T-helper 2 cell (primary cell): ENCODE measurements at places on chromosomes 4 and X.

- DNase-seq: no peak
These were observed 218.8 kb upstream of the NOCT start for GRCh38 chr4:138796761-138797160.

- no peak for DNase-seq
These were observed 245.3 kb downstream of the MAPK10 start for GRCh38 chr4:86114563-86114962.

GRCh38 chr4:162727766-162728165 lies 438.9 kb downstream of the NAF1 start:
- no peak for DNase-seq

DNA sequence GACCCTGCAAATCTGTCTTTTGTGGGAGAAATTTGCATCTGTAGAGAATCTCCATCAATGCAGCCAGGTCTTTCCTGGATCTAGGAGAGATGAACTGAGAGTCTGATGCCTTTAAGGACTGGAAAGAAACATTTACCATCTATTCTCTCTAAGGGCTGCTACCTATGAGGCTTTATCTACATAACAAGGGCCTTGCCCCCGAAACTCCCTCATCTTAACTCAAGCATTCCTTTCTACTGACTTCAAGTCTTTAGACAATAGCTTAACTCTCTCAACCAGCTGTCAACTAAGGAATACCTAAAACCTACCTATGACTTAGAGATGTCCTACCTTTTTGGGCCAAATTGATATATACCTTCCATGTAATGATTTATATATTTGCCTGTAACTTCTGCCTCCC lies 32.1 kb downstream of the MAGEB17 start:
- DNase-seq: no peak

DNA sequence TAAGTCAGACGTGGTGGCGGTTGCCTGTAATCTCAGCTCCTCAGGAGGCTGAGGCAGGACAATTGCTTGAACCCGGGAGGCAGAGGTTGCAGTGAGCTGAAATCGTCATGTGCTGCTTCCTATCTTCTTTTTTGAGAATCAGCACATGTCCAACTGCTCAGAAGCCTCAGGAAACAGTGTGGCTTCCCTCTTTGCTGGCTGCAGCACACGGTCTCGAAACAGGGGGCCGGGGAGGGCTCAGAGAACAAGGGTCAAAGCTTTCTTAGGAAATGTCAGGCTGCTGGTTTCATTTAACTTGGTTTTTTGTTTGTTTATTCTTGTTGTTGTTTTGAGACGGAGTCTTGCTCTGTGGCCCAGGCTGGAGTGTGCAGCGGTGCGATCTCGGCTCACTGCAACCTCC lies 31.3 kb downstream of the CRLF2 start:
- DNase-seq: no peak

DNA sequence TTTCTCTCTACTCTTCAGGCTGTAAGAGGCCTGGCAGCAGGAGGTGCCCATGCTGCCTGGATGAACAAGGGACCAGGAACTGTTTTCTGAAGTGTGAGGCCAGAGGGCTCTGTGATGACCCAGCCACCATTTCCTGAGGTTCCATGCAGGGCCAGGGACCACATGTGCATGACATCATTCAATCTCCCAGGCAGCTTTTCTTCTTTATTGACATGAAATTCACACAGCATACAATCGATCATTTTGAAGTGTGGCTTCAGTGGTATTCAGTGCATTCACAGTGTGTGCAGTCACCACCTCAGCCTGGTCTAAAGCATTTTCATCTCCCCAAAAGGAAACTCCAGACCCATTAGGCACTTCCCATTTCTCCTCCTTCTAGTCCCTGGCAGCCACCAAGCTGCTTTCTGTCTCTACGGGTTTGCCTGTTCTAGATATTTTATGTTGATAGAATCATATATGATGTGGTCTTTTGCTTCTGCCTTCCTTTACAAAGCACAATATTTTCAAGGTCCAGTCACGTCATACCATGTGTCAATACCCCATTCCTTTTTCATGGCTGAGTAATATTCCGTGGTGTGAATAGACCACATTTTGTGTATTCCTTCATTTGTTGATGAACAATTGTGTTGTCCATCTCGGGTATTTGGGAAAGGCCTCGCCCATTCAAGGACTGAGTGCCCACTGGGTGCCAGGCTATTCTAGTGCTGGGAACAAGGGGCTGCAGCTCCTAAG lies 93.1 kb downstream of the PSAPL1 start:
- no peak for DNase-seq

DNA sequence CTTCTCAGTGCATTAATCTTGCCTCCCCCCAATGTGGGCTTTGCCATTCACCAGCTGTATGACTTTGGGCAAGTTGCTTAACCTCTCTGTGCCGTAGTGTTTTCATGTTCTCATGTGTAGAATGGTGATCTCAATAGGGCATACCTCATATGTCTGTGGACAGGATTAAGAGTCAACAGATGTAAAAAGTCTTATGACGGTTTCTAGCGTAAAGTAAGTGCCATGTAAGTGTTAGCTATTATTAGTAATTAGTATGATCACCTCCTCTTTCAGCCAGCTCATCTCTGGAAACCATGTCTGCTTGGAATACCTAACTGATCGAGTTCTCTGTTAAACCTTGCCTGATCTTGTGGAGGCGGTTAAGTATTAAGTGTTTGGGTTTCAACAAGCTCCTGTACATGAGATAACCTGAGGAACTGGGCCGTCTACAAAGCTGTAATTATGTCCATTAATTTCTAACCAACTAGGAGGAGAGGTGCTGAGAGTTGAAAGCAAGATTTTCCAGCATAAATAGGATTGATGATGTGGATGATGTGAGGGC lies 66.3 kb downstream of the TSC22D3 start:
- DNase-seq: no peak

DNA sequence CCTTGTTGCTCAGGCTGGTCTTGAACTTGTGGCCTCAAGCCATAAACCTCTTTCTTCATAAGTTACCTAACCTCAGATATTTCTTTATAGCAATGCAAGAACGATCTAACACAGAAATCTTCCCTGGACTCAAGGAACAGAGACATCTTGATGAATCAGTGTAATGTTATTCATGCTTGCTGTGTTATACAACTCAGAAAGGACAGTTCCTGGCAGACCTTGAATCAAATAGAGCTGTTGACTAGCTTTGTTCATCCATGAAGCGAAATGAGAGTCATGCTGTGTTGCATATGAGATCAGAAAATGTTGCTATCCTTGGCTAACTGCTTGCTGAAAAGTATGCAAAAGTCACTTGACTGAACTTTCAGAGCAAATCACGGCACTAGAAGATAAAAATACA lies 72.6 kb upstream of the ARHGAP24 start:
- DNase-seq: no peak

GRCh38 chrX:141903400-141904155 lies at the start of gene MAGEC1:
TSS of gene MAGEC1 (plus strand) at chrX:141903894. CDS start at chrX:141905073, 1,179 bp downstream.
- no peak for DNase-seq

DNA sequence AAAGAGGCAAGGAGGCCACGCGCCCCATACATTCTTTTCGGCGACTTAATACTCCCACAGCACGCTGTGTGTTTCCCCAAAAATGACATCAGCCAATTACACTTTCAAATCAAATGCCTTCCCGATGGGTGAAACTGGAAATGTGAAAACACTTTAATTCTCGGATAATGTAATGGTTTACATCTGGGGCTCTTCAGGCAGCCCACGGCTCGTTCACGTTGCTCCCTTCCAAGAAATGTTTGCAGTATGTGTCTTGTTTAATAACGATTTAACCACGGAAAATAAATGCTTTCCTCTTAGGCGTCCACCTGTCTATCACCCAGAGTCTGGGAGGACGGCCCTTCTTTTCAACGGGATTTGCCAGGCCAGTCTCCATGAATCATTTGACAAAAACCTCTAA lies 272.5 kb downstream of the SHOX start:
- DNase-seq: no peak

DNA sequence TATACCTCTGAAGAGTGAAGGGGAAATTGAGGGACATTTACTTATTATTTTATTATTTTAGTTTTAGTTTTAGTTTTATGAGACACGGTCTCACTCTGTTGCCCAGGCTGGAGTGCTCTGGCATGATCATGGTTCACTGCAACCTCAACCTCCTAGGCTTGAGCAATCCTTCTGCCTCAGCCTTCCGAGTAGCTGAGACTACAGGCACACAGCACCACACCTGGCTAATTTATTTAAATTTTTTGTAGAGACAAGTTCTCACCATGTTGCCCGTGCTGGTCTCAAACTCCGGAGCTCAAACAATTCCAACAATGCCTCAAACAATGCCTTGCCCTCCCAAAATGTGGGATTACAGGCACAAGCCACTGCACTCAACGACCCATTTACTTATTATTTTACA lies 68.4 kb upstream of the BMP2K start:
- DNase-seq: no peak

- DNase-seq: no peak
These were observed 106.2 kb downstream of the CCNG2 start for GRCh38 chr4:77263247-77263646.

DNA sequence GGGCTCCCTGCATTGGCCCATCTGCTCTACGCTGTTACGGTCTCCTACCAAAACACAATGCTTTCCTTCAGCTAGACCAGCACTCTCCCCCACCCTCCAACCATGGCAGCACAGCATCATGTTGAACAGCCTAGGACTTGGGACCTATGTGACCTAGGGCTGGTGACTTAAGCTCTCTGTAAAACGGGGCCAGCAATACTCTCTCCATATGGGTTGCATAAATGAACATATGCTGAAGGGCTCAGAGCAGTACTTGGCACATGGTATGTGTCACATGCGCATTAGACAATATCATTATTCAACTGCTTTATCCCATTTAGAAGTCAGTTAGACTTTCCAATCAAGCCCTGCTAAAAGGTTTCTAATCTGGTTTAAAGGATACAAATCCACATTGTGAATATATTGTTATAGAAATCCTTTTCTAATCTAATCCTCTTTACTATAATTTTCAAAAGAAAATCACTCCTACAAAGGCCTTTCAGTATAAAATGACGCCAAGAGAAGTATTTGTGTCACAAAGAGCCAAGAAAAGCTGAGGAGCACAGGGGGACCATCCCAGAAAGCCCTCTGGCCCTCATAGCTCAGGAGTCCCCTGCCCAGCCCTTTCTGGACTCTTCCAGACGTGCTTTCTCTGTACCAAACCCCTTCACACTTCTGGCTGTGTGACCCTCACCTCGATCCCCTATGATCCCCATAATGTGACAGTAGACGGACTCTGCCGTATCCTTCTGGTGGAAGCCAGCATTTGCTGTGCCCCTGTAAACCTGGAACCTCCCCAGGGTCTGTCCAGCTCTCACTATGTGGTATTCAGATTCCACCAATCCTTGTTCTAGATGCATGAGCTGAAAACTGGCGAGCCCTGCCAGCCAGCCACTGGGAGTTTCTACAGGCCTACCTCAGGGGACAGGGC lies 42.3 kb downstream of the NSG1 start:
- DNase-seq: no peak
